ENCODE measurements at places on chromosomes 16 and 17.
A peak's percentile ranks its signal among the peaks of the same experiment; 100 is the strongest.

- peak; percentile 84 for DNase-seq
Observed at GRCh38 chr16:49833085-49833484, 22.8 kb downstream of the ZNF423 start.

GRCh38 chr16:73871088-73871733 lies 425.4 kb upstream of the PSMD7 start:
- DNase-seq: no peak

GRCh38 chr16:57341441-57342303 lies 16.9 kb upstream of the CCL22 start:
- DNase-seq: no peak

DNA sequence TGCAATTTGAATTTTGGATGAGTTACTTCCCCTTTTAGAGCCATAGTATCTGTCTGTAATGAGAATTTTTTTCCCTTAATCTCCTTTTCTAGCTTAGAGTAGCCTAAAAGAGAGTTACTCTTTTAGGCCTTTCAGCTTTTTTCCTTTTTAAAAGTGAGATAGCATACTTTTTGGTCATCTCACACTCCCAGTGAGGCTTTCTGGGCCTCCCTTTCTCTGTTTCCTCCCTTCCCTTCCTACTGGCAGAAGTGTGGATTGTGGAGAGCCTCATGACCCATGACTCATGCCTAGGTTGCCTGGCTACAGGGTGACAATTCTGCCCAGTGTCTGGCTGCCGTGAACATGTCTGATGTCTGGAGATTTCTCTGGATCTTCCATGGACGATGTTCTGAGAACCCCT lies 15.2 kb downstream of the KRT23 start:
- no peak for DNase-seq

- no peak for DNase-seq
Observed at GRCh38 chr17:71978435-71978834, 142.4 kb upstream of the SOX9 start.

- DNase-seq: no peak
Observed at GRCh38 chr17:28112181-28112580, 69.7 kb downstream of the NLK start.

GRCh38 chr17:73947966-73948355 lies 255.5 kb upstream of the RPL38 start:
- DNase-seq: no peak

DNA sequence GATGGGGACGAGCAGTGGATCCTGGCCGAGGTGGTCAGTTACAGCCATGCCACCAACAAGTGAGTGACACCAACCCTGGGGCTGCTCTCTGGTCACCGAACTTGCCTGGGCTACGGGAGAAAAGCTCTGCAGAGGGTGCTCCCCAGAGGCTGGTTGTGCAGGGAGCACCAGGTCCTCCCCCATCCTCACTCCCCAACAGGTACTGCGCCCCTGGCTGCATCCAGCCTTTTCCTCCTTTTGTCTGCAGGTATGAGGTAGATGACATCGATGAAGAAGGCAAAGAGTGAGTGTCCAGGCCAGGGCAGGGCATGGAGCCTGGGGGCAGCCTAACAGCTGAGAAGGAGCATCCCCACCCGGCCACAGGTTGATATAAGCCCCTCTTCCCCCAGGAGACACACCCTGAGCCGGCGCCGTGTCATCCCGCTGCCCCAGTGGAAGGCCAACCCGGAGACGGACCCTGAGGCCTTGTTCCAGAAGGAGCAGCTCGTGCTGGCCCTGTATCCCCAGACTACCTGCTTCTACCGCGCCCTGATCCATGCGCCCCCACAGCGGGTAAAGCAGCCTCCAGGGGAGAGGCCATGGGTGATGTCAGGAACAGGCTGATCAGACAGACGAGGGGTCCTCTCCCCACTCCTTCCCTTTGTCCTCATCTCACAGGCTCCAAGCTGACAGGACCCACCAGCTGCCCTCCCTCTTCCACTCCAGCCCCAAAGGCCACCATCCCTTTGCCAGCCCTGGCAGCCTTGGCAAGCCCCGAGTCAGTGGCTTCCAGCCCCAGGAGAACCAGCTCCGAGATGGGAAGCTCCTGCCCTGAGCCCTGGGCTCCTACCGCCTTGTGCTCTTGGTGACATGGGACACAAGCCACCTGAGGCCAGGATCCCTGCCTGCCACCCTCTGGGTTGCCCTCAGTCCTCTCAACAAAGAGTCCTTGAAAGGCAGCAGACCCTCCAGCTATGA lies 6.2 kb downstream of the SULT1A2 start:
- DNase-seq: no peak

DNA sequence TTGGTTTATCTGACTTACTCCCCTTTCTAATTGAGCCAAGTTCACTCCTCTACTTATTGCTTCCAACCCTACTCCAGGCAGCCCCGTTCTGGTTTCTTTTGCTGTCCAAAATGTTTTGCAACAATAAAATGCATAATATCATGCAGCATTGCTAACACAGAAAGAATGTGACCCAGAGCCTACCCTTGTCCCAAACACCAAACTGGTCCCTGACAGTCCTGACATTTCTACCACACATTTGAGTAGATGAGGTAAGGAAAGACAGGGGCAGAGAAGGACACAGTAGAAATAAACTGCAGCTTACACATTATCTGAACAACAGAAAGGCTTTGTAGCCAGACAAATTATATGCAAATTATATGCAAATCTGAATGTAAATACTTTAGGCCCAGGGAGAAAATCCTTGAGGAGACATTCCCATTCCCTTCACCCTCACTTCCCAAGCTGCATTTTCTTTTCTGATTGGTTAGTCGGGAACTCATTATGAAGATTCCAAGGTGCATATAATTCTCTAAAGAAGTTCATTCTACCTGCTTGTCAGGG lies 31.6 kb downstream of the SOX9 start:
- DNase-seq: no peak

- DNase-seq: no peak
Observed at GRCh38 chr16:81337097-81337496, 22.3 kb downstream of the GAN start.

GRCh38 chr17:37358830-37359681 lies 16.7 kb upstream of the C17orf78 start:
- DNase-seq: peak; percentile 97

DNA sequence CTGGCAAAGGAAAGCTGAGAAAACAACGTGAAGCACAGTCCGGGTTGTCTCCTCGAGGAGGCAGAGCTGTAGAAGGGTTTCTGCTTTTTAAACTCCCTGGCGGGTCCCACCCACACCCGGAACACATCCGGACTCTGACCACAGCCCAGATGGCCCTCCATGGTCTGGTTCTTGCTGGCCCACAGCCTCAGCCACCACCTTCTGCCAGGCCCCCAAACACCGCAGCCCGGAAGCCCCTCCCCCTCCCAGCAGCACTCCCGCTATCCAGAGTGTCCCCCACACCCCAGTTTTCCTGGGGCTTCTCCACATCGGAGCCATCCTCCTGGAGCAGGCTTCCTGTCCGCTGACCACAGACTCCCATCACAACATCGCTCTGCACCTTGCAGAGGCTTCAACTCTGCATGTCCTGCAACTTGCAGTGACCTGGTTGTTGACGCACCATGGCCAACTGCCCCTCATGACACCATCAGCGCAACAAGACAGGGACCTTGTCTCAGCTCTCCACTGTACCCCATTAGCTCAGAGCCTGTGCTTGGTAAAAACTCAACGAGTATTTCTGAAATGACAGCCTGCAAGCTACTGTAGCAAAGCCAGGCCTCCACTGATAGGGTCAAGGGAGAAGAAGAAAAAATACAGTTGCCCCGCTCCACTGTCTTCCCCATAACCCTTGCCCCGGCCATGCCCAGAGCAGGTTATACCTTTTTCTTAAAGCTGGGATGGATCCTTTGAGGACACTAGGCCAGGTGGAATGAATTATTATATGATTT lies 129.8 kb downstream of the C16orf78 start:
- no peak for DNase-seq

GRCh38 chr16:79182616-79183015 lies 417.9 kb downstream of the MAF start:
- no peak for DNase-seq

- DNase-seq: no peak
Observed at GRCh38 chr16:23119570-23119969, 29.7 kb downstream of the USP31 start.

- no peak for DNase-seq
Observed at GRCh38 chr17:77613218-77613617, 345.3 kb upstream of the TNRC6C start.

DNA sequence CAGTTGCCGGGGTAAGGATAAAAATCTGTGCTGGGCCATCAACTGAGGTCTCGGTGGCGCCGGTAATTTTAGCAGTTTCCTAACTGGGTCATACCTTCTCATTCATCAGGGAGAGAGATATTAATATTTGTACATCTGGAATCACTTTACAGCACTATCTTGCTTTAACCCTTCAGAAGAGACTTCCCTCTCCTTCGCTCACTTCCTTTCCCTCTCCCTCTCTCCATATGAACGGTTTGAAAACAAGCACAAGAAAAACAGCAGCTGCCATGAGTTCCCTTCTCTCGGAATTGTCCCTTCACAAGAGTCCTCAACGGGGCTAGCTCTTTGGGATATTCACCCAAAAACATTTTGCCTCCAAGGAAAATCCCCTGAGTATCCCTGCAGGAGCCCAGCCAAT lies 144.3 kb upstream of the NOG start:
- no peak for DNase-seq

DNA sequence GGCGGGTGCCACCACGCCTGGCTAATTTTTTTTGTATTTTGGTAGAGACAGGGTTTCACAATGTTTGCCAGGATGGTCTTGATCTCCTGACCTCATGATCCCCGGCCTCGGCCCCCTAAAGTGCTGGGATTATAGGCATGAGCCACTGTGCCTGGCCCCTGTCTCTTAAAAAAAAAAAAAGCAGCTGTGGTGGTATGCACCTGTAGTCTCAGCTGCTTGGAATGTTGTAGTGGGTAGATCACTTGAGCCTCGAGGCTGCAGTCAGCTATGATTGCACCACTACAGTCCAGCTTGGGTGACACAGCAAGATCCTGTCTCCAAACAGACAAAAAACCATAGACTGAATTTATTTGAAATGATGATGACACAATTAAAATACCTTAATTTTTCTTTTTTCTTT lies 24.3 kb downstream of the CDK12 start:
- DNase-seq: no peak

DNA sequence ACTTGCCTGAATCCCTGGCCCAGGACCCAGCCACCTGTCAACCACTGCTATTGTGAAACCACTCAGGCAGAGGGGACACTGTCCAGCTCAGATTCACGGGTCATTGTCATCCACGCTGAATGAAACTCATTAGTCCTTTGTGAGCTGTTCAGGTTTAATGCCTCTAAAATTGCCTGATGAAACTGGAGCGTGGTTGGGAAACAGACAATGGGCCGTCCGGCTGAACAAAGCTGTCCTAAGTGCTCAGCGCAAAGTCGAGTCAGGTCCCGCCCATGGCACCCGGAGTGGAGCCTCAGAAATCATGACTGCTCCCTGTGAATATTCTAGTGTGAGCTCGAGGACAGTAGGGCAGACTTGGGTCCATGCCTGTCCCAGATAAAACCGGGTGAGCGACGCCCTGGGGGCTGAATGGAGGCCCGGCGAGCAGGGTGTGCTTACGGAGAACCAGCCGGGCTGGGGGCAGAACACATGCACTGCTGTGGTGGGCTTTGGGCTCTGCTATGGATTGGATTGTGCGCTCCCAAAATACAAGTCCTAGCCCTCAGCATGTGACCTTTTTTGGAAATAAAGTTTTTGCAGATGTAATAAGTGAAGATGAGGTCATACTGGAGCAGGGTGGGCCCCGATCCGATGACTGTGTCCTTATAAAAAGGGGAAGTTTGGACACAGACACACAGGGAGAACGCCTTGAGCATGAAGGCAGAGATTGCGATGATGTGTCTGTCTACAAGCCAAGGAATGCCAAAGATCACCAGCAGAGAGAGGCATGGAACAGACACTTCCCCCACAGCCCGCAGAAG lies 12.9 kb upstream of the CMIP start:
- no peak for DNase-seq

GRCh38 chr17:82519971-82520903 lies 705 bp downstream of the FOXK2 start:
- DNase-seq: peak; percentile 48

DNA sequence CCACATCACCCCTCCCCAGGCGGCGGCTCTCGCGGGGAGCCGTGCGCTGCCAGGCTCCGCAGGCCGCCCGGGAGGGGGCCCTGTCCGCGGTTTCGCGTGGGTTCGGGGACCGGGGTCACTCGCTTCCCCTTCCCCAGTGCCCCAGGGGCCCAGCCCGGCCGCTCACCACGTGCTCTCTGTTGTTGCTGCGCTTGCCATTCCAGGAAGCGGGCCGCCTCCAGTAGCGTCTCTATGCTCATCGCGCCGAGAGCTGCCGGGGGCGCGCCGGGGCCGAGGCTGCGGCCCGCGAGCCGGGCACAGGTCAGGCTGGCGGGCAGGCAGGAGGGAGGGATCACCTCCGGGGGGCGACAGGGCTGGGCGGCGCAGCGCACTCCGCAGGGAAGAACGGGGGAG lies 390 bp downstream of the MNT start:
- DNase-seq: peak; percentile 75

Data from Right ventricle myocardium superior (tissue), 1 donor.